Stimulated activated CD4-positive, alpha-beta T cell treated with anti-CD3 and anti-CD28 coated beads, Interleukin-1b, Interleukin-23, amount 100 ng/mL, for 48 hours (primary cell): ENCODE measurements at places on chromosomes 12 and 14.
A peak's percentile ranks its signal among the peaks of the same experiment; 100 is the strongest.

DNA sequence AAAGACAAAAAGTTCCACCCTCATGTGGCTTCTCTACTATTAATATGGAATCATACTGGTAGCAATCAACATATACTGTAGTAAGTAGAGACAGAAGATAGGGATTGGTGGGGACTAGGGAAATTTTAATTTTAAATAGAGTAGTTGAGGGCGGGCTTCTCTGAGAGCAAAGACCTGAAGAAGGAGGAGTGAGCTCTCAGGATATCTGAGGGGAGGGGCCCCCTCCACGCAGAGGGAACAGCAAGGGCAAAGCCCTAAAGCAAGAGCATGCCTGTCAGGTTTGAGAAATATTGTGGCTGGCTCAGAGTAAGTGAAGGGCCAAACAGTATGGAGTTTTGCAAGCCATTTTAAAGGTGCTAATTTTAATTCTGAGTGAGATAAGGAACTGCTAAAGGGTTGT lies 64.3 kb downstream of the PCNX1 start:
- no peak for DNase-seq

DNA sequence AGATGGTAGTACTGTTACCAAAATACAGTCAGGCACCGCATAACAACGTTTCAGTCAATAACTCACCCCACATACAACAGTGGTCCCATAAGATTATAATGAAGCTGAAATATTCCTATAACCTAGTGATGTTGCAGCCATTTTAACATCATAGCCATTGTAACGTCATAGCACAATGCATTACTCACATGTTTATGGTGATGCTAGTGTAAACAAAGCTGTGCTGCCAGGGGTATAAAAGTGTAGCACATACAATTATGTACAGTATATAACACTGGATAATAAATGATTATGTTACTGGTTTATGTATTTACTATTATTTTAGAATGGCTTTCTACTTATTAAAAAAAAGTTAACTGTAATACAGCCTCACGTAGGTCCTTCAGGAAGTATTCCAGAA lies 37.0 kb downstream of the GPR137C start:
- no peak for DNase-seq

DNA sequence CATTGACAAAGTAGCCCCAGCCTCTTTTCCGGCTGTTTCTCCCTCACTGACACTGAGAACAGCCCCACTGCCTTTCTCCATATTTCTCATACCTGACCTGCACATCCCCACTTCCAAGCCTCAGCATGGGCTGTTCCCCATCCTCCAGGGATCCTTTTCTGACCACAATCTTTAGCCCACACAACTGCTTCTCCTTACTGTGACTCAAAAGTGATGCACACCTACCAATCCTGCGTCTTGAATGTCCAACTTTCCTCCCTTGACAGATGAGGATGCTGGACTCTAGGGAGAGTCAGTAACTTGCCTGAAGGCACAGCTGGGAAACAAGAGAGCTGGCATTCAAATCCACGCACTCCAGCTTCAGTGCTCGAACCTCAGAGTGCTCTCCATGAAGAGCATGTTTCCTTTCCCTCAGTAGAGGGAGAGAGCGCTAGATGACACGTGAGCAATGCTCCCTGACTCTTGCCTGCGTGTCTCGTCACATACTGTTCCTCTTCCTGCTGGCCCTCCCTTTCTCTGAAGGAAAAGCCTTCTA lies 75.6 kb downstream of the NTF3 start:
- no peak for DNase-seq

DNA sequence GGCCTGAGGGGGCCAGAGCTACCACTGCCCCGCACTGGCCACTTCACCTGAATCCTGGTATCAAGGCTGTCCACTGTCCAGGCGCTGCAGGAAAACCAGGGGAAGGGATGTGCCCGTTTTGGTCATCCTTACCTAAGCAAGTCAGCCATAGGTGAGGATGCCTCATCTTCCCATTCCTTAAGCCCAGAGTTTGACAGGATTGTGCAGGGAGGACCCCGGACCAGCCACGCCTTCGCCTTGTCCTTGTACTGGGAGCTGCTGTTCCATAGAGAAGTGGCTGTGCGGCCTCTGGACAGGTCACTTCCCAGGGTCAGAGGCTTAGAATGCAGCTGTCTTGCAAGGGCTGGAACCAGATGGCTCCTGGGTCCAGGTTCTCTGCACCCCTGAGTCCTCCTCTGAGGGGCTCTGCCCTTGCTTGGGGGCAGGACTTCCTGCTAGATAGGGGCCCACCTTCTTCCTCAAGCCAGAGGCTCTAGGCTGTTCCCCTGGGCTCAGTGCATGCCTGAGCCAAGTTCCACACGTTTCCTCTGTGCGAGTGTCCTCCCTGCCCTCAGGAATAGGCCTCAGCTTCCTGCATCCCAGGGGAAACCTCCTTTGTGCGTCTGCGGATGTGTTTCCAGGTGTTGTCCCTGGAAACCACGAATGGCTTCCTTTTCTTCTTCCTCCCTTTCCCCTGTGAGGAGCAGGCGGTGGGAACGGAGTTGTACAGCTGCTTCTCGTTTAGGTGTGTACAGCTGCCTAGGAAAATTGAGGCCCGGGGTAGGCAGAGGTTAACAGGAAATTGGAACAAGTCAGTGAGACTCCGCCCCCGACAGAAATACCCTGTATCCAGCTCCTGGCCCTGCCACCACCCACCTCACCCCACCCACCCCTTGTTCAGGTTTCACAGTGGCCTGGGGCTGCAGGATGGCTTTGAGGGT lies 54.3 kb upstream of the RIN3 start:
- no peak for DNase-seq

DNA sequence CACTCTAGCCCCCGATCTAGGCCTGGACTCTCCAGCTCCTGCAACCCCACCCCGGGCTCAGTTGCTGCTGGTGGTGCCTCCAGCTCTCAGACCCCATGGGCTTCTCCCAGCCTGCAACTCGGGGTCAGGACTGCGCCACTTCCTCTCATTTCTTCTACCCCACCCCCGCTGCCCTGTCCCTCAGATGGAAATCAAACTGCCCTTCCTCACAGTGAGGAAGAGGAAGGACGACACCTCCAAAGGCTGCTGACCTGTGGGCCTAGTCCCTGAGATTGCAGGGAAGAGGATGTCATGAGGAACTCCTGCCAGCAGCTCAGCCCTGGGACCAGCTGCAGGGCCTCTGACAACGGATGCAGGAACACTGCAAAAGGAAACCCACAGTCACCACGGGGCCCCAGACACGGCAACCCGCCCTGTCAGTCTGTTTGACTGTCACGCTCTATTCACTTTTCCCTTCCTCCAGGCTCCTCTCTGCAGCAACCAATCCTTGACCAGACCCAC lies 29.3 kb upstream of the PNMA1 start:
- peak; percentile 52 for DNase-seq

DNA sequence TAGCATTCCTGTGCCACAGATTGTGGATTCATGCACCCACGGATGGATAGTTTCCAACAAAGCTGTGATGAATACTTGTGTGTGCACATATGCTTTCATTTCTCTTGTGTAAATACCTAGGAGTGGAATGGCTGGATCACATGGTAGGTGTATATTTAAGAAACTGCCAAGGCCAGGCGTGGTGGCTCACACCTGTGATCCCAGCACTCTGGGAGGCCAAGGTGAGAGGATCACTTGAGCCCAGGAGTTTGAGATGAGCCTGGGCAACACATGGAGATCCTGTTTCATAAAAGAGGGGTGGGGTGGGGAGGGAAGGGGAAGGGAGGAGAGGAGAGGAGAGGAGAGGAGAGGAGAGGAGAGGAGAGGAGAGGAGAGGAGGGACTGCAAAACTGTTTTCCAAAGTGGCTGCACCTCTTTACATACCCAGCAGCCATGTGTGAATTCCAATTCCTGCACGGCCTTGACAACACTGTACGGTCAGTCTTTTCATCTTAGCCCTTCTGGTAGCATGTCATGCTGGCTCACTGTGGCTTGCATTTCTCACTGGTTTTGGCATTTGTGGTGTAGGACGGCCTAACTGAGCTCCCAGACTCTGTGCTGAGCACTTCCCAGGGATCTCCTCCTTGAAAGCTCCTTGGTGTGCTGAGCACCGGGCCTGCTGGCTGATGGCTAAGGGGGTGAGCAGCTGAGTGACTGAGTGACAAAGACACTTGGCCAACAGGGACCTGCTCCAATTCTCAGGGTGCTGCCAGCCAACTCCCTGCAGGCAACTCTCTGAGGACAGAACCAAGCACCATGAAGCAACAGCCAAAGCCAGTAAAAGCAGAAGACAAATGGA lies 27.9 kb downstream of the SYNE3 start:
- no peak for DNase-seq

GRCh38 chr14:104594310-104595046 lies 10.1 kb downstream of the TMEM179 start:
- DNase-seq = no peak

DNA sequence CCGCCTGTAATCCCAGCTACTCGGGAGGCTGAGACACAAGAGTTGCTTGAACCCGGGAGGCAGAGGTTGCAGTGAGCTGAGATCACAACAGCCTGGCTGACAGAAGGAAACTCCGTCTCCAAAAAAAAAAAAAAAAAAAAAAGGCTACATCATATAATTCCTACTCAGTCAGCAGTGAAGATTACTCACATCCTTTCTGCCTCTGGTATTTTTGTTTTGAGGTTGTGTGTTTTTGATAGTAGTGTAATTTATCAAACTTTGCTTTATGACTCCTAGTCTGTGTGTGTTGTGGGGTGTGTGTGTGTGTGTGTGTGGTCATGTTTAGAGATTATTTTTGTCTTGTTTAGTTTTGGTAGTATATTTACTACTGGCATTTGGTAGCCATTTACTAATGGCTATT lies 29.8 kb upstream of the DLGAP5 start:
- no peak for DNase-seq

- DNase-seq = no peak
Measured at GRCh38 chr12:86257134-86257533, 943 bp upstream of the MGAT4C start.

GRCh38 chr12:65106948-65107347 lies 14.2 kb downstream of the WIF1 start:
- no peak for DNase-seq

DNA sequence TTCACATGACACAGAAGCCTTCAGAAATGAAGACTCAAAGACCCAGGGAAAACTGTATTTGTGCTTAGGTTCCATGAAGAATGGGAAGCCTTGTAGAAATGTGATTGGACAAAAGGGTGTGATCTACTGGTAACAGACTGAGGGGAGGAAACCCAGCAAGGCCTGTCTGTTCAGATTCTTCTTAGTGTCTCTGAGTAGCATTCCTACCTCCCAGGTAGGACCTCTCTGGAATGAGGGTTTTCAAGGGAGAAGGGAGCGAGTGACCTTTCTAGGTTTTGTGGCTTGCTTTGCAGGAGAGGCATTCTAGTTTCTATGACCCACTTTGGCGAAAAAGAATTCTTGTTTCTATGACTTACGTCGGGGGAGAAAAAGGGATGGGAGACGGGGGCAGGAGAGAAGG lies 401.7 kb downstream of the DPF3 start:
- DNase-seq = no peak

GRCh38 chr14:104182857-104183425 lies 44.6 kb downstream of the KIF26A start:
- no peak for DNase-seq

DNA sequence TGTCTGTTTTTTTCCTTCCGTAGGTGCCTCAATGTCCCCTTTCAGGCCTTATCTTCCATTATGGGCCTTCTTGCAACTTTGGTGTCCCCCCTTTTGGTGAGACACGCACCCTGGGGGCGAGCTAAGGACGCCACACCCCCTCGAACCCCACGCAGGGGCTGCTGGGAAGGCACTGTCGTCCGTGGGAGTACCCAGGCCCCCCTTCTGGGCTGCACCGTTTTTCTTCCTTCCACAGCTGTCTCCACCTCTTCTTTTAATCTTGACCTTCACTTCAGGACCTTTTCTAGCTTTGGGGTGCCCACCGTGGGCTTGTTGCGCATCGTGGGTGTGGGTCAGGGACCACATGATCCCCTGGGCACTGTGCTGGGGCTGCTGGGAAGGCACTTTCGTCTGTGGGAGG lies 271.8 kb downstream of the ALG10 start:
- no peak for DNase-seq

DNA sequence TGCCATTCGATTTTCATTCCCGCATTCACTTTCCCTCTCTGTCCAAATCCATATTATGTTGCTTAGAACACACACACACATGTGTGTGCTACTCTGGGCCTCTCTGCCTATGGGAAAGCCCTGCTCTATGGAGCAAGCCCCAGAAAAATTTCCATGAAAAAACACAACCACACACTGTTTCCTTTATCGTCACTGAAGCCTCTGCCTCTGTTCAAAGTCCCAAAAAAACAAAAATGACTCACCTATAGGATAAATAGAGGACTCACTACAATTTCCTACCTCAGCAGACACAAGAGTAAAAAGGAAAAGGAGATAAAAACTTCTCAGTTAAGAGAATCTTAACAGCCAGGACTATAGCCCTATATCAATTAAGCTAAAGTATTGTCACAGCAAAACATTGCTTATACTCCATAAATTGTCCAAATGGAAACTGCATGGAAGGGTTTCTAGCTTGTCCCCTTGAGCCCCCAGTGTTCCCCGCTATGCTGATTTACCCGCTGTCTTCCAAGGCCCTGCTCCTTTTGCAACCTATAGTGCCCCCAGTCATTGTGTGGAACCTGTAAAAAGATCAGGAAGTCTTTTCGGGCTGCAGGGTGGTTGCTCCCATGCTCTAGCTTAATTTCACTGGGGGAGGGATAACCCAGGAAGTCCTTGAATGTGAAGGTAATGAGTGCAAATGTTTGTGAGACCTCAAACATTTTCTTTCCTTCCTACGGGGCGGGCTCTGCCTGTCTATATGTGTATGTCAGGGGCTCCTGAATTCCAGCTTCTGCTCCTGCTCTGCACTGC lies 11.1 kb upstream of the PIP4K2C start:
- no peak for DNase-seq

DNA sequence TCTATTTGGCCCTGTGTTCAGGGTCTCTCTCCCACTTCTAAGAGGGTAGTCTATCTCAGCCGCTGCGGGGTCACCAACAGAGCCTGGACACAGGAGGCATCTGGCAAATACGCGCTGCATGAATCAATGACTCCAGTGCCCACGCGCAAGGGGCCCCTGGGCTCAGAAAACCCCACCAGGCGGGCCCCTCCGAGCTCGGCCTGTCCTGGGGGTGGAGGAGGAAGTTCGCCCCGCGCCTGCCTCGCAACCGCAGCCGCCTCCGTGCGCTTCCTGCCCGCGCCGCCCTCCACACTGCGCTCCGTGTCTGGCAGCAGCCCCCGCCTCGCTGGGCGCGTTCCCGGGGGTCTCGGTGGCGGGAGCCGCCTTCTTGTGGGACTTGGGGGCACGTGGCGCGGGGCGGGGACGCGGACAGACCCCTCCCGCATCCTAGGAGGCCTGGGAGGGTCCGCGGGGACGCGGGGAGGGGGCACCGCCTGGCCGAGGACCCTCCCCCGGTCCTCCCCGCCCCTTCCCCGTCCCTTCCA lies 811 bp upstream of the FBRSL1 start:
- DNase-seq = peak; percentile 46
